ENCODE measurements at places on chromosomes 4 and X.

- no peak for DNase-seq
Measured at GRCh38 chr4:73917081-73917501, 47.9 kb downstream of the CXCL1 start.

GRCh38 chr4:74293558-74293957 is 14.7 kb upstream of the EPGN start:
- no peak for DNase-seq

DNA sequence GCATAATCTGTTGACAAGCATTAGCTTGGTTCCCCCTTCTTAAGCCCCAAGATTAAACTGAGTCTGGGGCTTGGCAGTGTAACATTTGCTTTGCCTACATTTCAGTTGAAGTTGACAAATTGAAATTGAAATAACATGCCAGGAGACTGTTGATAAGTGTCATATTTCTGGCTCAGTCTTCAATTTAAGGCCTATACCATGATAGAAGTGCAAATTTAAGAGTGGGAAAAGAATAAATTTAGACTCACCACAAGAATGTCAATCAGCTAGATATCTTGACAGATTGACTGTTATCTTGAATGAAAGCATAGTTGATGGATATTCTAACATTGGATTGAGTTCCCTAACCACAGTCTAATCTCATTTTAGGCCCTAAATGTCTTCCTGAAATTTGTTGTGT is 117.6 kb downstream of the MAGEB17 start:
- DNase-seq: no peak

DNA sequence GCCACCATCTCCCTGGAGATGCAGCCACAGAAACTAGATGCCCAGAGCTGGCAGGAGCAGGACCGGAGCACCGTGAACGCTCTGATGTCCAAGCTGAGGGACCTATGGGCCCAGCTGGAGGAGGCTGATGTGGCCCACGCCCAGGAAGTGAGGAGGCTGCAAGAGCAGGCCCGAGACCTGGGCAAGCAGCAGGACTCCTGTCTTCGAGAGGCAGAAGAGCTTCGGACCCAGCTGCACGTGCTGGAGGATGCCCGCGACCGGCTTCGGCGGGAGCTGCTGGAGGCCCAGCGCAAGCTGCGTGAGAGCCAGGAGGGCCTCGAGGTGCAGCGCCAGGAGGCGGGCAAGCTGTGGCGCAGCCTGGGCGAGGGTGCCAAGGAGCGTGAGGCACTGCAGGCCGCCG is 14.2 kb downstream of the SMIM10L2A start:
- DNase-seq: no peak

- peak; percentile 52 for DNase-seq
Measured at GRCh38 chr4:128871948-128872347, 62.4 kb downstream of the JADE1 start.

- no peak for DNase-seq
Measured at GRCh38 chr4:184362396-184362795, 112.0 kb downstream of the IRF2 start.

- DNase-seq: no peak
Measured at GRCh38 chr4:1205586-1206298, 33.4 kb upstream of the SPON2 start.

DNA sequence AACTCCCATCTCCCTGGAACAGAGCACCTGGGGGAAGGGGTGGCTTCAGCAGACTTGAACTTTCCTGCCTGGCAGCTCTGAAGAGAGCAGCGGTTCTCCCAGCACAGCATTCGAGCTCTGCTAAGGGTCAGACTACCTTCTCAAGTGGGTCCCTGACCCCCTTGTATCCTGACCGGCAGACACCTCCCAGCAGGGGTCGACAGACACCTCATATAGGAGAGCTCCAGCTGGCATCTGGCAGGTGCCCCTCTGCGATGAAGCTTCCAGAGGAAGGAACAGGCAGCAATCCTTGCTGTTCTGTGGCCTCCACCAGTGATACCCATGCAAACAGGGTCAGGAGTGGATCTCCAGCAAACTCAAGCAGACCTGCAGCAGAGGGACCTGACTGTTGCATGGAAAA is 244.1 kb upstream of the RASGEF1B start:
- no peak for DNase-seq

DNA sequence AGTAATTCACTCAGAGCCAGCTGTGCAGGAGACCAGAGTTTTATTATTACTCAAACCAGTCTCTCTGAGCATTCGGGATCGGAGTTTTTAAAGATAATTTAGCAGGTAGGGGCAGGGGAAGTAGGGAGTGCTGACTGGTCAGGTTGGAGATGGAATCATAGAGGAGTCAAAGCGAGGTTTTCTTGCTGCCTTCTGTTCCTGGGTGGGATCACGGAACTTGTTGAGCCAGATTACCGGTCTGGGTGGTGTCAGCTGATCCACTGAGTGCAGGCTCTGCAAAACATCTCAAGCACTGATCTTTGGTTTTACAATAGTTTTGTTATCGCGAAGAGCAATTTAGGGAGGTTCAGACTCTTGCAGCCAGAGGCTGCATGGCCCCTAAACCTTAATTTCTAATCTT is 63.6 kb downstream of the TRIM2 start:
- DNase-seq: no peak

- DNase-seq: no peak
Measured at GRCh38 chr4:170777663-170778062, 687.9 kb upstream of the AADAT start.

GRCh38 chr4:80931631-80932081 is 98.9 kb upstream of the BMP3 start:
- no peak for DNase-seq

- DNase-seq: no peak
Measured at GRCh38 chr4:2292646-2293108, 30.8 kb upstream of the MXD4 start.

DNA sequence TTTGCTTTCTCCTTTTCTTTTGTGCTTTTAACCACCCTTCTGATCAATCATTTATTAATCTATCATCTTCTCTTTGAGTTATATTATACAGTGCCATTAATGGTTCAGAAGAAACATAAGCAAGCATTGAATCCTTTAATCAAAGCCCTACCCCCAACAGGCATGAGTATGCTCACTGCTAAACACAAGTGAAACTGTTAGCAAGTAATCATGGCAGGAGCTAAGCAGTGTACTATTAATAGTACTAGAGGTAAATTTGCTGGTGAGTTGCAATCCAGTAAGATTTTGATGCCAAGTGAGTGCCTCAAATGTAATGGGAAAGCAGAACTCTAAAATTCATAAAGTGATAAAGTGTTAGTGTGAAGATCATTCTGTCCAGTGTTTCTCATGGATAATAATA is 57.2 kb downstream of the FNIP2 start:
- no peak for DNase-seq

- no peak for DNase-seq
Measured at GRCh38 chrX:13369256-13370030, 49.6 kb upstream of the ATXN3L start.

DNA sequence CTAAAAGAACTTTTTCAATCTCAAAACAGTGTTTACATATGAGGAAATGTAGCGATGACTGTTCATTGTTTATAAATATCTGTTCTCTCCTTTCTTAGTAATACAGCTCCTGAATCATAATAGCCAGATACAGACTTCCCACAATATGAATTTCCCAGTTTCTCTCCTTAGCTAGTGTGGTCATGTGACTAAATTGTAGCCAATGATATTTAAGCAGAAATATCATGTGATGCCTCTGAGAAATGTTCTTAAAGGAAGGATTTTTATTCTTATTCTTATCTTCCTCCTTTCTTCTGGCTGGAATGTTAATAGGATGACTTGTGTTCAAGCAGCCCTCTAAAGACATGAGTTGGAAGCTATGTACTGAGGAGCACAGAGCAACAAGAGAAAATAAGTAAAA is 383.7 kb upstream of the ATOH1 start:
- DNase-seq: no peak

- no peak for DNase-seq
Measured at GRCh38 chrX:2370456-2370855, 130.3 kb downstream of the DHRSX start.

DNA sequence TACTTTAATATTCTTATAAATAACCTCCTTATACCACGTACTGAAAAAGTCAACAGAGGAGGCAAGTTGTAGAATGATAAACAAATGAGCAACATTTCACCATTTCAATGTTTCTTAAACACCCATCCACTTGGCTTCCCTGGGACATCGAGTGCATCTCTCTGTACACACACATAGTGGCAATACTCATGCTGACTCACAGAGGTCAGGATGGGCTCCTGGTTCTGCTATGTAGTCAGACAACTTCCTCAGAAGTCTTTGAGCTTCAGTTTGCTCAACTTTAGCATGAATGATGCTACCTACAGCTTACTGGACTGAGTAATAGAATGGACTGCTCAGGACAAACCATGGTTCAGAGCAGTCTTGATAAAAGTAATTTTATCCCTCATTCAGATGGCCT is 56.9 kb downstream of the MAD2L1 start:
- DNase-seq: no peak

GRCh38 chr4:89024051-89024675 is 32.8 kb downstream of the FAM13A start:
- DNase-seq: peak; percentile 91

- no peak for DNase-seq
Measured at GRCh38 chrX:105564501-105564900, 257.8 kb upstream of the NRK start.

GRCh38 chrX:115017455-115017854 is at the start of gene IL13RA2:
Gene IL13RA2 (minus strand): TSS chrX:115017616. CDS start chrX:115017269, 347 bp downstream.
- no peak for DNase-seq

- DNase-seq: no peak
Measured at GRCh38 chr4:127155116-127155515, 477.6 kb upstream of the INTU start.

- no peak for DNase-seq
Measured at GRCh38 chr4:112861691-112862674, 187.5 kb upstream of the ANK2 start.

GRCh38 chr4:146349306-146349705 is 135.0 kb downstream of the REELD1 start:
- no peak for DNase-seq

- DNase-seq: no peak
Measured at GRCh38 chrX:333611-334311, 15.2 kb upstream of the GTPBP6 start.

DNA sequence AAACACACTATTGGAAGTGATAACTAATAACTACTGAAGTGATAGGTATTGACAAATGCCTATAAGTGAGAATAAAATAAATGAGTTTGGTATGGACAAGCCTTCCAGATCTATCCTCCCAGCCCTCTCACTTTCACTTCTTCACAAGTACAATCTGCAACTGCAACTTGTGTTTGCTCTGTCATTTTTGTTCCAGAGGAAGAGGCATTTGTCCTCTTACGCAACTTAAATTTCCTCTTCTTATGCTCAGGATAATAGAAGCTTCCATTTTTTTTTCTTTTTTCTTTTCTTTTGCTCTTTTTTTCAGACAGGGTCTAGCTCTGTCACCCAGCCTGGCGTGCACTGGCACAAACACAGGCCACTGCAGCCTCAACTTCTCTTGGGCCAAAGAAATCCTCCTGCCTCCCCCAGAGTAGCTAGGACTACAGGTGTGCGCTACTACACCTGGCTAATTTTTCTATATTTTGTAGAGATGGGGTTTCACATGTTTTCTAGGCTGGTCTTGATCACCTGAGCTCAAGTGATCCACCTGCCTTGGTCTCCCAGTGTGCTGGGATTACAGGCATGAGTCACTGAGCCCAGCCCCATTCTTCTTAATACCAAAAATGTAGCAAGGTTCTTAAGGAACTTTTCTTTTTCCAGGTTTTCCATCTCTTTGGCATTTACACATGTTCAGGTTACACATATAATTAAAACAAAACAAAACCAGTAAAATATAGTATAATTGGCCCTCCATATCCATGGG is 73.1 kb downstream of the PDGFC start:
- peak; percentile 49 for DNase-seq

DNA sequence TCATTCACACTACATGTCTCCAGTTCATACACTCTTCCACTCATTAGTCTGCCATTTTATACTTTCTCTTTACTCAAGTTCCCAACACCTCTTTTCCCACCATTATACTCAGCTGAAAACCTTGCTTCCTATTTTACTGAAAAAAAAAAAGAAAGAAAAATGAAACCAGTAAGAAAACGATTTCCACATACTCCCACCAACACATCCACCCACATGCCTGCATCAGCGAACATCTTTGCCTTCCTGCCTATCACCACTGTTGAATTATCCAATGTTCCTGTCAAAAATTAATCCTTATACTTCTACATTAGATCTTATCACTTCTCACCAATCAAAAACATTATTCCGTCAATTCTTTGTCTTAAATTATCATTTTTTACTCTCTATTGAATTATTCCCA is 188.1 kb upstream of the FAM241A start:
- DNase-seq: no peak

GRCh38 chr4:41665636-41666207 is 82.8 kb downstream of the PHOX2B start:
- DNase-seq: no peak

DNA sequence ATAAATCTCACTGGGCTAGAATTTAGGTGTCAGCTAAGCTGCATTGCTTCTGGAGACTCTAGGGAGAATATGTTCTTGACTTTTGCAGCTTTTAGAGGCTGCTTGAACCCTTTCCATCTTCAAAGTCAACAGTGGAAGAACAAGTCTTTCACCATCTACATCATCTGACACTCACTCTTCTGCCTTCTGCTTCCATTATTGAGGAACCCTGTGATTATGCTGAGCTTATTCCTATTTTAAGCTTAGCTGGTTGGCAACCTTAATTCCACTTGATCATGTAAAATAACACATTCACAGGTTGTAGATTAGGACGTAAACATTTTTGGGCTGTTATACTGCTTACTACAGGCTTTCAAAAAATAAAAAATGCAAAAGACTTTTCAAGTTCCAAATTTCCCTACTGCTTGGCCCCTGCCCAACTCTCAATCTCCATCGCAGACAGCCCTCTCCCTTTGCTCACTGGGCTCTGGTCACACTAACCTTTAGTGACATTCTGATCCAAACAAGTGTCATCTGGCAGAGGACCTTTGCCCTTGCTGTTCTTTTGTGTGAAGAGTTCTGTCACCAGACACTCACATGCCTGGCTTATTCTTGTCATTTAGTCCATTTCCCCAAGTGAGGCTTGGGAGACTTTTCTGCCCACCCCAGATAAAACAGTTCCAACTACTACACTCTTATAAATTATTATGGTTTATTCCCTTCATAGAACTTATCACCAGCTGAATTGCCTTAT is 1056.0 kb downstream of the STIM2 start:
- no peak for DNase-seq

DNA sequence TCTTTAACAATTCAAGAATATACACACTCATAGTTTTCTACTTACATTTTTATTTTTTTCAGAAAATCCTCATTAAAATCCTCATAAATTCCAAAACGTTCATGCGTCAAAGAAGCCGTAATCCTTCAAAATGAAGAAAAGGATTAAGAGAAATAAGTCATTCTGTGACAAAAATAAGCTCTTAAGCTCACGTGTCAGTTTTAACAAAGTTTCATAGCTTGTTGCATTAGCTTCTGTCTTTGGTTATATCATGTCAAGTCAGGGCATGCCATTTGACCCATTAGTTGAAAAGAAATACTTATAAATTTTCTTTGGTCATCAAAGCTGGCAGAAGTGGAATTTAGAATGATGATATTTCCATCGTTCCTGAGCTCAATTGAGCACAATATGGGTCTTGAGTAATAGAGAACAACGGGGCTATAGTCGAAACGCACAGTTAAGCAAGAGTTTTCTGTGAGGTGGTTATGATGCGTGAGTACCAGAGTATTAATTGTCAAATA is 185.2 kb upstream of the CTSO start:
- no peak for DNase-seq

GRCh38 chrX:136626237-136626636 is 21.7 kb upstream of the CD40LG start:
- peak; percentile 14 for DNase-seq

- DNase-seq: no peak
Measured at GRCh38 chr4:147814376-147814775, 82.5 kb downstream of the ARHGAP10 start.

- DNase-seq: no peak
Measured at GRCh38 chr4:15920723-15921591, 17.6 kb downstream of the FGFBP1 start.

GRCh38 chr4:114752391-114753165 is 154.0 kb downstream of the UGT8 start:
- no peak for DNase-seq
